Stimulated activated CD8-positive, alpha-beta memory T cell treated with anti-CD3 and anti-CD28 coated beads, Interleukin-2, amount 100 ng/mL, for 1 hour (primary cell): ENCODE measurements at places on chromosomes 6 and 20.

- DNase-seq = no peak
Observed at GRCh38 chr6:167956983-167957492, 40.4 kb upstream of the KIF25 start.

DNA sequence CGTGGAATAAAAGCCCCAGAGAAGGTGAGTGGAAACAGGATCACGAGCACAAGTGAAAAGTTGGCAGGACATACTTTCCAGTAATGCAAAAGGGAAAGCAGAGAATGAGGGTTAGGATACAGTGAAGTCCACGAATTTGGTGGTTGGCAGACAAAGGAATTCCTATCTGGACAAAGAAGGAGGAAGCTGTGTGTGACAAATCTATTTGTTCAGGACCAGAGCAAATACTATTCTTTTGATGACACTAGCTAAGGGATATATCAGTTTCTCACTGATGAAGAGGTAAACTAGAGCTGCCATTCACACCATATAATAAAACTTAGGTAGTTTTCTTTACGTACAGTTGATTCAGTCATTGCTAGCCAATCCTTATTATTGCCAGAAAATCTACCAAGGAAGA lies 156.8 kb upstream of the GRIK2 start:
- DNase-seq = no peak

- no peak for DNase-seq
Observed at GRCh38 chr20:21780528-21780927, 75.1 kb downstream of the PAX1 start.

DNA sequence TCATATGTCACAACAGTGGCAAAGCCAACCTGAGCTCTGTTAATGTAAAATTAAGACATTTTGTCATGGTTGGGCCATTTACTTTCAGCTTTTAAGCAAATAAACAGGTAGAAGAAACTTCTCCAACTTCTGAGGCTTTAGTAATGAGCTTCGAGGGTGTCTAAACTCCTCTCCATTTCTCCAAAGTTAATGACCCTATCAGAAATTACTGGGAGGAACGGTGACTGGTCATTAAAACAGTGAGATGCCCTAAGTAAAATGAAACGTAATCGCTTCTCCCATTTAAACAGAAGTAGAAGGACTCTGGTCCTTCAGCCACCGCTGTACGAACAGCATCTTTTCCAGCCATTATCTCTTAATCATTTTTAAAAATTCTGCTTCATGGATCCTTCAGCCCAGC lies 986.9 kb upstream of the MANEA start:
- DNase-seq = no peak

DNA sequence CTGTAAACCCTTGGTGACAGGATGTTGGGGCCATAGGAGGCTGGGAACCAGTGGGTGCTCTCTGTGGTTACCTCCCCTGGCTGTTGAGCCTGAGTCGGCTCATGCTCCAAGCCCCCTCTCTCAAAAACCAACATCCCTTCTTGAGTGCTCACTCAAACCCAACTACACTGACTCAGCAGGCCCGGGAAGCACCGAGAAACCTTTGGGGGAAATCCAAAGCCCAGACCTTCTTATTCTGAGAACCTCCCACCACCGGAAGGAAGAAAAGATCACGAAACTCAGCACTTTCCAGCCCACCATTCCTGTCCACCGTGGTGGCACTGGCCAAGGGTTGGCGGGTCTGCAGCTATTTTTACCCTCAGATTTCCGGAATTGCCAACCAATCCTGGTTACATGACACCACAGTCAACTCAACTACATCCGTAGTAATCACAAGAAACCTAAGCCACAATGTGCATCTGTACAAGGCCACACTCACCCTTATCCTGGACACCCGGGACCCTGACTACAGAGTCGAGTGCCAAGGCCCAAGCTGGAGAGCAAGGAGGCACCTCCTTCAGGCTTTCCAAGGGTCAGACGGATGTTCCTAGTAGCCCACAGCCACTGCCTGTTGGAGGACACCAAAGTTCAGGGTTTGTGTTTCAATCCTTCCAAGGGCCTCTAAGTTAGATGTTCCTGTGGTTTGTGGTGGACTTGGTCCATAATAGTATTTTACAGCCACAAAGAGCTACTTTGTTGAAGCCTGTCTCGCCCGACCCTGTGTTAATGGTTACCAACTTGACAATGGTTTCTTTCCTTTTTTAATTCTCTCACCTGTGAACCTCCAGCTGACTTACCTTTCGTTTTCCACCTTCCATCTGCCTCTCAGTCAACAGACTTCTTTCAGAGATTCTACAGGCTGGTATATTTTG lies 317.0 kb downstream of the CDC5L start:
- DNase-seq = no peak

GRCh38 chr6:45666846-45667245 lies 289.1 kb upstream of the SUPT3H start:
- DNase-seq = no peak

- DNase-seq = no peak
Observed at GRCh38 chr6:140043357-140043756, 668.9 kb upstream of the CITED2 start.

DNA sequence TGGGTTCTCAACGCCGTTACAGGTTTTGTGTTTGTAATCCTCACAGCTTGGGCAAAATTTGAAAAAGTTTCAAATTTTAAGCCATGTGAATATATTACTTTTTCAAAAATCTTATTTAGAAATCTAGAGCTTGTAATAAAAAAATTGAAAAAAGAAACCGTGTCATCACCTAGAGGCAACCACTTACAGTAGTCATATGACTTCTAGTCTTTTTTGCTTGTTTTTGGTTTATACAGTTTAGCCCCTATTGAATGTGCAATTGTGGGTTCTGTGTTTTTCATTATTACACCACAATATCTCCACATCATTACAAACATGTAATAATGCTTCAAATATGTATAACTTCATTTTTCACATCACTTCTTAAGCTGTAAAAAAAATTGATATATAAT lies 888 bp downstream of the DYNLRB1 start:
- no peak for DNase-seq

DNA sequence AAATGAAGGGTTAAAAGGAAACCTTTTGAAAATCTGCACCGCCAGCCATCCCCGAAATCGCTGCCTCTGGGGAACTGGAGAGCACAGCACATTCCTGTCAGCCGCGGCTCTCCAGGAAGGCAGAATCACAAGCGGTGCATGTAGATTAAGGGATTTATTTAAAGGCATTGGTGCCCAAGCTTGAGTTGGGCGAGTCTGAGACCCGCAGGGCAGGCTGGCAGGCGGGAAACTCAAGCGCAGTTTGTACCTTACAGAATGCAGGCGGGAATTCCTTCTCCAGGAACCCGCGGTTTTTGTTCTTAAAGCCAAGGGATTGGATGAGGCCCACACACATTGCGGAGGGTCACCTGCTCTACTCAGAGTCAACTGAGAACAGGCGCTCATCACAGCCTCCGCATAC lies 10.8 kb downstream of the GPR31 start:
- no peak for DNase-seq

DNA sequence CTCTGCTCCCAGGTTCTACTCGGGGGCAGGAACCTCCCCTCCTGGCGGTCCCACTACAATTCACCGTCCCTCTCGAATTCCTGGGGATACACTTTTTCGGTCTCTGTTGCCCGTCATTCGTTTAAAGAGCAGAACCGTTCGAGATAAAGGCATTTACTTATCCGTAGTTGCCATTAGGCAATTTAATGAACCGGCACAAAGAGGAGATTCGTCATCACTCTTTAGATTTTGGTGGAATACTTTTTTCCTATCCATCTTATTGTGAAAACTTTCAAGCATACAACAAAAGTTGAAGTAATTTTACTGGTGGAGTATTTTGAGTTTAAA lies 1.2 kb upstream of the CD24 start:
- no peak for DNase-seq

DNA sequence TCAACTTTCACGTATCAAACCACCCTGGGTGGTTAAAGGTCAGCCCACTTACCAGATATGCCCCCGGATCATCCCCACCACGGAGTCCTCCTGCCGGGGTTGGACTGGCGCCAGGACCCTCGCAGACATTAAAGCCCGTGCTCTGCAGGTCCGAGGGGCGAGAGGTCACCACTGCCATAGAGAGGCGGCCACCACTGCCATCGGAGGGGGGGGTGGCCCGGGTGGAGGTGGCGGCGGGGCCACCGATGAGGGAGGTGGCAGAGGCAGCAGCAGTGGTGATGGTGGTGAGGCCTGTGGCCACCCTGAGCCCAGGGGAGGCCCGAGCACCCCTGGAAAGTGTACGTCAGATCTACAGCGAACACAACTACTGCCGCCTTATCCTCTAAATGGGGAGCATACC lies 76.3 kb downstream of the ASXL1 start:
- no peak for DNase-seq

GRCh38 chr6:44128020-44128917 lies 915 bp downstream of the TMEM63B start:
- no peak for DNase-seq

- no peak for DNase-seq
Observed at GRCh38 chr6:106939848-106940247, 34.7 kb downstream of the CD24 start.

GRCh38 chr20:46220455-46221207 lies 87.7 kb downstream of the CDH22 start:
- DNase-seq = no peak

DNA sequence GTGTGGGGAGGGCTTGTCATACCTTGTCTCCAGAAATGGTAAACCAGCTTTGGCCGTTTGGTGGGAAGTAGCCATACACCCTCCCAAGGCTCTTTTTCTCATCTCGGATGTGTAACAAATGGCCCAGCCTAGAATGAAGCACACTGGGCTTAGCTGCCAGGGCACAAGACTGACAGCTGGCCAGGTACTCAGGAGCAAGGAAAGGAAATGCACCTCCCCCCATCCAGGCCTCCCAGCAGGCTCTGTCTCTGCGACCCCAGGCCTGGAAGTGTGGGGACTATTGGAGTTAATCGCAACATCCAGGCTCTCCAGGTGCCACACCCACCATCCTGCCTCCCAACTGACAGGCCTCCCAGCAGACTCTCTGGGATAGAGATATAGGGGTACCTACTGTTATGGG lies 43.0 kb downstream of the MRS2 start:
- DNase-seq = no peak
